ENCODE measurements at places on chromosomes 7 and 10.
A peak's percentile ranks its signal among the peaks of the same experiment; 100 is the strongest.

- DNase-seq = no peak
These were observed 51.3 kb upstream of the PRKAR1B start for GRCh38 chr7:778271-778967.

DNA sequence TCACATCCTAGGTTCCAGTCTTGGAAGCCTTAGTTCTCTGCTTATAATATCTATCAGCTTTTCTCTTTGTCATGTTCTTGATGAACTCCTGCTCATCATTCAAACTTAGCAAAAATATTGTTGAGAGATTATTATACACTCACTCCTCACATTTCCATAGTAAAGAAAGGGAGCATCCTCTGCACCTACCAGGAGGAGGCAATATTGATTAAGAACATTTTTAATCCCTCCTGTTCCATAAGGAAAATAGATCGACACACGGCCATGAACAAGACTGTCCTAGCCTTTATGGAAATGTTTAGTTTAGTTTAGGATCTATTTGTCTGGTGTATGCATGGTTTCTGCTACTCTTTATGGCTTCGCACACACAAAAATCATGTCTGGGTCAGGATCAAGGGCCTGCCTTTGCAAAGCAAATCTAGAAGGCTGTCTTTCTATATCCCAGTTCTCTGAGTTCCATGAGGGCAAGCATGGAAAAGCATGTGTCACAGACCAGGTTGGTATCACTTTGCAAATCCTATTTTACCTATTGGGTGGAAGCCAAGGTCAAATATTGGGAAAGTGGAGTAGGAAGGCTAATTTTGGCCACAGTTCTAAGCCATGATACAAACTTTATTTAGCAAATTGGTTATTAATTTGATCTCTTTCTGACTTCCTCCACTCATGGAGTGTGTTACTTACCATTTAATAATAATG, 164.4 kb downstream of the MDFIC start:
- DNase-seq = no peak

DNA sequence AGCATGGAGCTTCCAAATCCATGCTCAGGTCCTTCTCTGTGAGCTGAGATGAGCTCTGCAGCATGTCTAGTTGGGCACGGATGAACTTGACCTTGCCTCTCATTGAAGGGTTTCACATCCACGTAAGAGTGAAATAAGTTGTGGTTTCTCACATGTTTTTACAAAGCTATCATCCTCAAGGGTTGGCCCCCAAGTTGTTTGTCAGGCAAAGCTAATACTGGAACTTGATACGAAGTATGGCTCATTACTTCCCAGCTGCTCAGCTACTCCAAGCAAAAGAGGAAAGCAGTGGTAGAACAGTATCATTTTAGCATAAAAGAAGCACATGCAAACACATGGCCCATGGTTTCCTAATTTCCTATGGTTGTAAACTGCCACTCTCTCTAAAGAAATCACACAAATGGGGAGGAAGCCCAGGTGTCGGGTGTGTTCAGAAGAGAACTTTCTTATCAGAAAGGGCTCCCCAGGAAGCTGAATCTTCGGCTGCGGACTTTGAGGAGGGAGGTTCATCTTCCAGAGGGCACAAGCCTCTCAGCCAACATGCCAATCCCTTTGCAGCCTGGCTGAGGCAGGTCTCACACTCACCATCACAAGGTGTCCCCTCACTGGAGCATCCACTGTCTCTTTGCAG, 45.3 kb downstream of the PDLIM1 start:
- no peak for DNase-seq

DNA sequence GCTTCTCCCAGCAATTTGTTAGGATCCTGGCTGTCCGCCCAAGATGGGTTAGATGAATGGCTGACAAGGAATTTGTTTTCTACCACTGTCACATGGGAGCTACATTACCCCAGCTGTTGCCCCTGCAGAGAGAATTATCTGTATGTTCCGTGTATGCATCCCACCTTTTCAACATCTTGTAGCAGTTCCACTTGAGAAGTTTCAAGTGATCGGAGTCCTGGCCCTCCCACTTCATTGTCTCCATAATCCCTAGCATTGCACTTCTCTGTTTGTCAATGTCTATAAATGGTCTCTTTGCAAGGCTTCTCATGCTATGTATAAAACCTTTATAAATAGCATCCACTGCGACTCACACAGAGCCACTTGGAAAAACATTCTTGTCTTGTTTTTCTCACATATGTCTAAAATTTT, 972.5 kb downstream of the CNTNAP2 start:
- DNase-seq = no peak

DNA sequence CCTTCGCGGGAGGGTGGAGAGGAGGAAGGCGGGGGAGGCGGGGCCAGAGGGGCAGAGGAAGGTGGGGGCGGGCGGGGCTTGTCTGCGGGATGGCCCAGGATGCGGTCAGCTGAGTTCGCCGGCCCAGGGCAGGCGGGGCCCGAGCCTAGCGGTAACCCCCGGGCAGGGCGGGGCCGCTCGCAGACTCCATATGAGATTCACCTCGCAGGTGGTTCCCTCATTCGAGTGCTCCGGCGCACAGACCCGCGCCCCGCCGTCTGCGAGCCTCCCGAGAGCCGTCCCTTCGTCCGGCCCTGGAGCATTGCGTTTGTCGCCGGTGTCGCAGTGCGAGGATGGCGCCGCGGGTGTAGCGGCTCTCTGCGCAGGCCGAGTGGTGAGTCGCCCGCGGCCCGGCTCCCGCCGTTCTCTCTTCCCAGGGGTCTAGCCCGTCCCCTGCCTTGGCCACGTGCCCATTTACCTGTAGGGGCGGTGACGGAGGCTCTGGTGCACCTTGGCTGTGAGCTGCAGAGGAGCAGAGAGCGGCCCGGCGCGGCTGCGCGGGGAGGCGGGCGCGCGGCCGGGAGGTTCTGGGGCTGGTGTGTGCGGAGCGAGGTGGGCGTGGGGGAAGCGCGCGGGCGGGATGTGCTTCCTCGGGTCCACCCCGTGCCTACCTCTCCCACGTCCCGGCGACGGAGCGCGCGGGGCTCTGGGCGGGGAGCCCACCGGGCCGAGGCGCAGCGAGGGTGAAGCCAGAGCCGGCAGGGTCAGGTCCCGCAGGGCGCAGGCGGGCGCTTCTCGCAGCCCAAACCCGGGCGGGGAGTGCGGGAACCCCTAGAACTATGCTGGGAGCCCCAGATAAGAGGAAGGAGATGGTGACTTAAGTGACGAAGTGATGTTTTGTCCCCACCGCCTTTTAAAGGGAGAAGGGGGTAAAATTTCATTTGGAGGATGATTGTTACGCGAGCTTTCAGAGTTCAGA, at the start of gene UPP1:
UPP1 (plus strand) TSS at position 220 of the 958 bp plus-strand sequence. CDS start 5,519 bp downstream, outside the sequence.
- DNase-seq = peak; percentile 96

DNA sequence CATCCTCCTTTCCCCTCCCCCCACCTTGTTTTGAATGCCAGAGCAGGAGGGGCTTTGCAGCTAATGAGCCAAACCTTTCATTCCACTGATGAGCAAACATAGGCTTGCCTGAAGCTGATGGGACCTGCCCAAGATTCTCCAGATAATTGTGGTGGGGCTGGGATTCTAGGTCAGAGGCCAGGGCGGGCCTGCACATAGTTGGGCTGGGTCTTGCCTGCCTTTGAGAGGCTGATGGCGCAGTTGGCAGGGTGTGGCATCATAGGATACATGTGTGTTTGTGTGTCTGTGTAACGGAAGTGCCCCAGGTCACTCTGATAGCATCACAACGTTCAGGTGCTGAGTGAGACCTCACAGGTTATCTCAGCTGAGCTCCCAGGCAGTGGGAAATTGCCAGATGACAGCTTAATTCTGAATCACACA, 22.9 kb downstream of the BTBD16 start:
- no peak for DNase-seq

GRCh38 chr7:49721441-49721840, 52.0 kb upstream of the VWC2 start:
- DNase-seq = no peak

All from suppressor macrophage treated with lipopolysaccharide for 1 hour (primary cell).